ENCODE measurements at places on chromosomes 12 and 14.

DNA sequence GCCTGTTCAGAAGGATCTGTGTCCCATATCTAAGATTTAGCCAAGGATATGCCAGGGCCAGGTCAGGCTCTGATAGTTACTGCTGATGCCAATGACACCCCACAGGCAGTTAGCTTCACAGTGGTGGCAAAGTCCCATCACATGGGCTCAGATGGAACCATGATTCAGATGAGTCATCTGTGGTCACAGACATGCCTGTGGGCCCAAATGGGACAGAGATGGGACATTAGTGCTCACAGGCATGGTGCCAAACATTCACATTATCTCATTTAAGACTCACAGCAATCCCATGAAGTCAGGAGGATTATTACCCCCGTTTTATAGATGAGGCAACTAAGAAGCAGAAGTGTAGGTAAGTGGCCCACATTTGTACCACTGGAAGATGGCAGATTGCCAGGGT is 207.8 kb downstream of the DPF3 start:
- no peak for DNase-seq

DNA sequence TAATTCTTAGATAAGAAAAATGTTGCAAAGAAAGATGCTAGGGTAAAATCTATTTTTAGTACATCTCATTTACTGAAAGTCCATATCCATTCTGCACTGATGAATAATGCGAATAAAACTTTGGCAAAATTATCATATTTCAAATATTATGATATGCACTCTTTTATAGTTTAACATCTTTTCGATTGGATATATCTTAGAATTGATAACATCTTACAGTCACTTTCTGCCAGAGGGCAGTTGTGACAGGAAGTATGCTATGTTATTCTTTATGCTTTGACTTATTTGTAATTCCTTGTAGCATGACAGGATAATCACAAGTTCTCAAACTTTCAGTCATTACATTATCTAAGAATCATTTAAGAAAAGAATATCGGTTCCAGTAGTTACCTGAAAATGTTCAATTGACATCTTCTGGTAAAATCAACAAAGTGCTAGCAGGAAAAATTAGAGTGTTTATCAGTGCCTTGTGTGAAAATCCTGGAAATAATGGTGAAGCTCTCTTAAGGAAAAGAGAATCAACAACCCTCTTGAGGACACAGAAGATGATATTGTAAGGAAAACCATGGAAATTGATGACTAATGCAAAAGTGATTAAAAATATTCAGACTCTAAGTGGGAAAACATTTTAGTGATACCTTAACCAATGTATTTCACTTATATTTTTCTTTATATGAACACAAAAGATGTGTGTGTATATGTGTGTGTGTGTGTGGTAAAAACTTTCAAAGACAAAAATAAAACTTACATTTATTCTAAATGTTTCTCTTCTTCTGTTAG is 95.5 kb downstream of the SLC6A15 start:
- no peak for DNase-seq

GRCh38 chr12:49905718-49906314 is 2.1 kb upstream of the FAIM2 start:
- no peak for DNase-seq

GRCh38 chr14:59511916-59512575 is 27.7 kb downstream of the JKAMP start:
- DNase-seq = peak; percentile 42

DNA sequence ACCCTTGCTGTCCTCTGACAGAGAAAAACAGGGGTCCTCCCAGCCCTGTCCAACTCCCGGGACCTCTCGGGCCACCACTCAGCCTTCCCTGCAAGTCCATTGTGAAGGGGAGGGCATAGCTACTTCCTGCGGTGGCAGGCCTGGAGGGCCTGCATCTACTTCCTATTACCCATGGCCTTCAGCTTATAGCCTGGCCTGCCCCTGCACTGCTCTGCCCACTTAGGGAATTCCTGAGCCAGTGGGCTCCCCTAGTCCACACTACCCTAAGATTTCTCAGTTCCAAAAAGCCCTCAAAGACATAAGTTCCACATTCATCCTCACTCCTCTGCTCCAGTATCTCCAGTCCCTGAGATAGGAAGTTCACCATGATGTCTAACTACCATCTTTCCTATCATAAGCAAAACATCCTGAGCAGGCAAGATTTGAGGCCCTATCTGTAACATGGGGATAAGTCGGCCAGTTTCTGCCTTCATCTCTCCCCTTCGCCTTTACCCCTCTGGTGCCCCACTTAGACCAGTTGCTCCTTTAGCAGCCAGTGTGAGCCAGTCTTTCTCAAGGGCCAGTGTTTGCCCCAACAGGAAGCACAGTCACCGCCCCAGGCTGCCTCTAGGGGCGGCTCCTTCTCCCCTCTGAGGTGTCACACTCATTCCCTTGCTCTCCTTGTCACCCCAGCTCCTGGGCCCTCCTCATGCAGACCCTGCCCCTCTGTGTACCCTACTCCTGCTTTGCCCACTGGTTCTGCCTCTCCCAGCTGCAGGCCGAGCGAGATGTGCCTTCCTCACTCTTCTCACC is 10.9 kb downstream of the HDAC7 start:
- no peak for DNase-seq

DNA sequence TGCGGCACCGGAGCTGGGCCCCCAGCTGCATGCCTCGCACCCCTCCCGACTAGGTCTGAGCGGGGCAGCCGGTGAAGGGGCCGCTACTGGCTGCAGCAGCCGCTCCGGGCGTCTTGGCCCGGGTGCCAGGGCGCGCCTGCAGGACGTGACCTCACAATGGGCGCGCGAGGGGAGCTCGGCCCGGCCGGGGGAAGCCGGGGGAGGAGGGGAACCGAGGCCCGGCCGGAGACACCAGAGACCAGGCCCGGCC is 353 bp downstream of the BAG5 start:
- DNase-seq = peak; percentile 36

- no peak for DNase-seq
Observed at GRCh38 chr14:73264080-73264884, 27.0 kb downstream of the PAPLN start.
